GF-D8 (cell line): ENCODE measurements at places on chromosomes 2 and 18.

GRCh38 chr18:54130631-54131030 is 93.8 kb downstream of the MBD2 start:
- no peak for DNase-seq

- DNase-seq: no peak
Measured at GRCh38 chr2:16185801-16186272, 245.5 kb downstream of the MYCN start.

DNA sequence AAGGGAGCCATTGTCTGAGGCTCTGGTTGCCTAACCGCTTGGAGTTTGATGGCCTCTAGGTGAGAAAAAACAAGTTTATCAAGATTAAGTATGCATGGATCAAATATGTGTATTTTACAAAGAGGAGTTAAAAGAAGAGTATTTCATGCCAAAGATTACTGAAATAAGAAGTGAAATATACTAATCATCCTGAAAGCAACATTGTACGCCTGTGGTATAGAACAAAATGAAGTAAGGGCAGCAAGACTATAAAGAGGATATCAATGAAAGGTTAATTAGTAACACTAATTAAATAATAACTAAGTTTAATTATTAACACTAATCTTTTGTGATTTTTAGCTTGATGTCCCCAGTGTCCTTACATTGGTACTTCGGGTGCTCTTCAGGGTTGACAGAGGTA is 276.7 kb downstream of the CALCRL start:
- DNase-seq: no peak

GRCh38 chr2:176234156-176234555 is 35.1 kb upstream of the MTX2 start:
- DNase-seq: no peak

DNA sequence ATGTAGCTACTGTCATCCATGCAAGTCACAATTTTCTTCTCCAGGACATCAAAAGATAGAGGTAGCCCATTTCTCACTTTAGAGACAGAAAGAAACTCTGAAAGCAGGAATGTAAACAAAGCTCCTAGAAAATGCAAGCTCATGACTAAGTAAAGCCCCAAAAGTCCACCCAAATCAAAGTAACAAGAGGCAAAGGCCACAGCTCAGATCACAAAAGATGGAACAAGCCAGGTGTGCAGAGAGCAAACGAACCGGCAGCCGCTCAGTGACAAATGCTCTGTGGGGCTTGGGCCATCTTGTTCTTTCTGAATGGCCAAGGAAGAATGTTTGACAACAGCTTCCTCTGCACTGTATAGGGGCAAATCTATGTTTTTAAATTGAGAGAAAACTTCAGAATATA is 201.0 kb downstream of the CYRIA start:
- no peak for DNase-seq

- peak; percentile 49 for DNase-seq
Measured at GRCh38 chr18:51195451-51196117, 1.9 kb downstream of the MEX3C start.

- no peak for DNase-seq
Measured at GRCh38 chr2:111678651-111679050, 205.3 kb downstream of the ANAPC1 start.

- no peak for DNase-seq
Measured at GRCh38 chr2:218402911-218403411, 3.3 kb downstream of the CTDSP1 start.

GRCh38 chr2:75787532-75788132 is 76.9 kb upstream of the GCFC2 start:
- no peak for DNase-seq

DNA sequence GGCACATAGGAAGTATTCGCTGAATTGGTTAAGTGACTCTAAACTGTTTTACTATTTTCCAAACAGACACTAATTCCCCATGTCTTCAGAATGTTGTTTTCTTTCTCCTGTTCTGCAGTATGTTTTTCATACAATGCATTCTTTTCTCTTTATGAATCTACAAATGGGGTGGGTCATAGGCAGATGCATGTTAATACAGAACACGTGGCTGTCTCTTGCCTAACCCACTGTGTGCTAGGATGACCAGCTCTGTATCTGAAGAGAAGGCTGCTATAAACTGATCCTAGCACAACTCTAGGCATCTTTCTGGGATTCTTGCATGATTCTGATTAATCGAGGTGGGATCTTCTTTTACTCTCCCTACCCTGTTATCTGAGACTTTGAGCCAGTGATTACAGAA is 826.0 kb downstream of the PLCL1 start:
- DNase-seq: no peak

DNA sequence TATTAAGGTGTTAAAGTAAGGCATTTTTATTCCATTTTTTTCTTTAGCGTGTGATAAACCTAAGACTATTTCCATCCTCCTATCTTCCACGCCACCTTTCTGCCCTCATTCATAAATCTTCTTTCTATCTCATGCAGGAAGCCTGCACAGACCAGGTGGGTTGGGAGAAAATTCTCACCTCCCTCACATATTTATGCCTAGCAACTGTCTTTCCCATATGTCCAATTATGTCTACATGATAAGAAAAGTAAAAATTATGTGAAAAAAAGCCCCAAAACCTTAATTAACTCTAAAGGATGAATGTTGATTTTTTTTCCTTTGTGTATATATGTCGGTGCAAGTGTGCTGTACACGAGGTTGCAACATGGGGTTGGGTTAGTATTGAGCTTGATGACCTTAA is 225.6 kb upstream of the GCFC2 start:
- no peak for DNase-seq

DNA sequence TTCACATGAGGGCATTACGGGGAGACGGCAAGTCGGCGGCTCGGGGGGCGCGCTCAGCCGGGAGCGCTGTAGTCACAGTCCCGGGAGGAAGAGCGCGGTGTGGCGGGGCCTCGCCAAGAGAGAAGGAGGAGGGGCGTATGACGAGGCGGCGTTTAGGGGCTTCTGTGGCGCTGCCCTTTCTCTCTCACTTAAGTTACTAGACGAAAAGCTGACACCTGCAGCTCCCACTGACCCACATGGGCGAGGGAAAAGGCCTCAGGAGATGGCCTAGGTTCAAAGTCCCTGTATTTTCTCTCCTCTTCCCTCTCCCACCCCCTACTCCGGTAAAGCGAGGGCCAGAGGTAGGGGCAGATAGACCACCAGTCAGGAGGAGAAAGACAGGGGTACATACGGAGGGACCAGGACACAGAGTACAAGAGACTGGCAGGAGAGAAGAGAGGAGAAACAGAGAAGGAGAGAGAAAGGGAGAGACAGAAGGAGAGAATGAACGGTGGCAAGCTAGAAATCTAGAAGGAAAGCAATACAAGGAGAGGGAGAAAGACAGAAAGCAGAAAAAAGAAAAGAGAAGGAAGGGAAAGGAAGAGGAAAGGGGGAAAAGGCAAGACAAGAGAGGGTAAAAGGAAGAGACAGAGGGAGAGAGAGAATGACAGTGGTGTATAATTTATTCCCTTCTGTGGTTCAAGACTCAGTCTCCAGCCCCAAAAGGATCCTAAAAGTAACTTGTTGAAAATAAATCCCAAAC is 3.8 kb downstream of the SIX2 start:
- no peak for DNase-seq

DNA sequence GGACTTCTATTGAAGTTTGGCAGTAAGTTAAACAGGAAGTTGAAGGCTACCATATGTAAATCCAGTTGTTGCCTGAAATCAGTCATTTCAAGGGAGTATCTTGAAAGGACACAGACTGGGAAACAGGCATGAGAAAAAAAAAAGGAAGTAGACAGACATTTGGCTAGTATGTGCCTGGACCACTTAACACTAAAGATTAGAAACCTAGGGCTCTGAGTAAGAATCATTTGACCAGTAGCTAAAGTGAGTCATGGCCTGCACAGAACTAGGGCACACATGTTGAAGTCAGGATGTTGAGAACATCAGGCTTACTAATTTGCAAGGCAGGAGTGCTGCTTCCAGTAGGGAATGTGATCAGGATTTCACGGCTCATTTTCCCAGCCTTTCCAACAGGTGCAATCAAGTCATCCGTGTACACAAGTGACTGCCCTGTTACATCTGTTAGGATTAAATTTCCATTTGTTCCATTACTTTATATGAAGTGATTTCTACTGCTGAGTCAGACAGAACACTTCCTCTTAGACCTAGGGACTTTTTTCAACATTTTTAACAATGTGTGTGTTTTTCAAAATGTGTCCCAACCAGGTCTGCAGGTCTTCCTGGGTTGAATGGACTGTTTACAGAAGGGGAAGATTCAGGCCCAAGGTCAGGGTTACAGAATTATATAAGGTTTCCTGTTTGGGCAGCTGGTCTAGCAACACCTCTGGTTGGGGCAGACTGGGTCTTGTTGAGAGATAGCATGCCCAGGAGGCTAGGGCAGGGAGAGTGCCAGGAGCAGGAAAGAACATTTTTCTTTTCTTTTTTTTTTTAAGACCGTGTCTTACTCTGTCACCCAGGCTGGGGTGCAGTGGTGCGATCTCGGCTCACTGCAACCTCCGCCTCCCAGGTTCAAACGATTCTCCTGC is 145.6 kb downstream of the TGIF1 start:
- peak; percentile 88 for DNase-seq

DNA sequence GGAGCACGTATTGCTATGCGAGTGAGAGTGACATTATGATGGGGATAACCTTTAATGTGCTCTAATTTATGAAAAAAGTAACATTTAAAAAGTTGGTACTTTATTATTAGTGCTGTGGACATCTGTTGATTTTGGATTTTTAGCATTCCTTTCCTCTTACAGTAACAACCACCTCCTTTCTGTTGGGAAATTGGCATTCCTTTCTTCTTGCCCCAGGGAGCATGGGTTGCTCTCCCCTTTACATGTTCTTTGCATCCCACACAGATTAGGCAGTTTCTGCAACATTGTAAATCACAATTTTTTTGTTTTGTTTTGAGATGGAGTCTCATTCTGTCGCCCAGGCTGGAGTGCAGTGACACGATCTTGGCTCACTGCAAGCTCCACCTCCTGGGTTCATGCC is 300.2 kb downstream of the LPIN1 start:
- DNase-seq: no peak

DNA sequence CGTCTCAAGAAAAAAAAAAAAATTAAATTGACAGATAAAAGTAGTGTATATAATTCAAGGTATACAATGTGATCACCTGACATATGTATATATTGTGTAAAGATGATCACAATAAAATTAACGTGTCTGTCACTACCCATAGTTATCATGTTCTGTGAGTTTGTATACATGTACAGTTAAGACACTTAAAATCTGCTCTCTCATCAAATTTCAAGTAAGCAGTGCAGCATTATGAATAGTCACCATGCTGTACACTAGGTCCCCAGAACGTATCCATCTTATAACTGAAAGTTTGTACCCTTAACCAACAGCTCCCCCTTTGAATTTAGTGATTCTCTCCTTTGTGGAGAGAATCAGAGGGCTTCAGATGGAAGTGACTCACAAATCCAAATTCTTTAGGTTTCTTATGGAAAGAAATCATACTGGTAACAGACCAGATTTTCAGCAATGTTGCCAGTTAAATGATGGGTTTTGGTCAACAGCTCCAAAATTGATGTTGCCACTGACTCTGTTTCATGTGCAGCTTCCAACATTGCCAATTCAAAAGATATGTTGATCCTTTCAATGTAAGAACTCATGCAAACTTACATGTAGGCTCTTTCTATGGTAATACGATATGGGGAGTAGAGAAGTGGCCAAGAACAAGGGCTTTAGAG is 281.5 kb downstream of the AFF3 start:
- no peak for DNase-seq

GRCh38 chr2:45275806-45276205 is 266.6 kb upstream of the SIX2 start:
- no peak for DNase-seq

DNA sequence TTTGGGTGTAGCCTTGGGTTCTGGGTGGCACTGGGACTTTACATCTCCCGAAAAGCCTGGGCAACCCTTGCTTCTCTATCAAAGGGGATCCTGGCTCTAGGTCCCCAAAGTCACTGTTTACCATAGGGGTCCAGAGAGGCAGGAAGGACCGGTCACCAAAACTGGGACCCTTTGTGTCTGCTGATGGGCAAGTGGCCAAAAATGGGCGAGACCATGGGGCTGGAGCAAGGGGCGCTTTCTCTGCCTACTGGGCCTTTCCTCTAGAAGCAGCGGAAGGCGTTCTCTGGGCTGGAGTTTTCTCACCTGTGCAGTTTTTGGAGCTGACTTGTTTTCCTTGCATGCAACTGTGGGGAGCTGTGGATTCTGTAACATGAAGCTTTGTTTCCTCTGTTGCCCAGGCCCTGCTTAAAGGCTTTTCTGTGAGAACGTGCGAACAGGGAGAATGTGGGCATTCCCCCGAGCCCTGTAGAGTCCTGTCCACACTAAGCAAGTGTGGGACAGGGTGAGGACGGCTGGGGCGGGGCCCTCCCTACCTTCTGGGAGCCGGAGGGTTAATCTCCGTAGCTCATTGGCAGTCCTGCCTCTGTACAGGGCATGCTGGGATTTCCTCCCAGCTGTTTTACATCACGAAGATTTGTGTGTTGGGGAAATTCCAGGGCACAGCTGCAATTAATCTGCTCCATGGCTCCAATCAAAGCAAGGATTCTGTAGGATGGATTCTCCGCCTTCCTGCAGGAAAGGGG is 50.2 kb downstream of the TGOLN2 start:
- no peak for DNase-seq

DNA sequence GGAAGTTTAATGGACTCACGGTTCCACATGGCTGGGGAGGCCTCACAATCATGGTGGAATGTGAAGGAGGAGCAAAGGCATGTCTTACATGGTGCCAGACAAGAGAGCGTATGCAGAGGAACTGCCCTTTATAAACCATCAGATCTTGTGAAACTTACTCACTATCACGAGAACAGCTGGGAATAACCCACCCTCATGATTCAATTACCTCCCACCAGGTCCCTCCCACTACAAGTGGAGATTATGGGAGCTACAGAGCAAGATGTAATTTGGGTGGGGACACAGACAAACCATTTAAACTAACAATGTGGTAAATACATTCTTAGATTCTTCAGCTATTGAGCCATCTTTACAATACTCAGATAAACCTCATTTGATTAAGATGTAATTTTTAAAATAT is 176.1 kb downstream of the SH3BP4 start:
- DNase-seq: no peak

DNA sequence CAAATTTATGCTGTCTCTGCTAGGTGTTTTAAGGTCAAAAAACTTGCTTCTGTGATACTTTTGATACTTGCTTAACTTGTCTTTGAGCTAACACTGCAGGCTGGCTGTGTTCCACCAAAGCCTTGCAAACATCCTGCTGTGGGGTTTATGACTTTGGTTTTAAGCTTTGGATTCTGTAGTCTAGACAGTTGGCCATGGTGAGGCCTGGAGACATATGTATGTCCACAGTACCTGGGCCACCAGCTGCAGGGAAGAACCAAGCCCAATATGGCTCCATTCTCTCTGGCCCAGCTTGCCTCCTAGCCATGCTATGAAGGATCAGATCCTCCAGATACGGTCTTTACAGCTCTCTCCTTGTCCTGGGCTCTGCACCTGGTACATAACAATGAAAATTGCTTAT is 113.9 kb downstream of the INO80D start:
- DNase-seq: no peak

GRCh38 chr18:39793609-39794008 is 2161.4 kb upstream of the PIK3C3 start:
- no peak for DNase-seq
